ENCODE measurements at places on chromosomes 3 and 15.

GRCh38 chr3:37591116-37591781 is 270.4 kb upstream of the CTDSPL start:
- DNase-seq = no peak

DNA sequence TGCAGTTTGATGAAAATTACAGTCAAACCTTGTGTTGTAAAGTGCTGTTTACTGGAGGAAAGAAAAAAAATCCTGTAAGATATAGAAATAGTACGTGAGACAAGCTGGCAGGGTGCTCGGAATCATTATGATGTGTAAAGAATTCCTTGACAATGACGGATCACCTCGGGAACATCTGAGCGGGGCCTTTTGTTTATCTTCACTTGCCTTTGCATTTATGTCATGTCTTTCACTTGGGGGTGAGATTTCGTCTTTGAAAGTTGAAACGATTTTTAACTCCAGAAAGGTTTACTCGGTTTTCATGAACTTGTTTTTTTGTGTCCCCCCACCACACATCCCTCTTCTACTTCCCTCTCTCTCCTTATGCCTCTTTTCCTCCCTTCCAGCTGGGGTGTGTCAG is 128.3 kb upstream of the VEPH1 start:
- DNase-seq = no peak

DNA sequence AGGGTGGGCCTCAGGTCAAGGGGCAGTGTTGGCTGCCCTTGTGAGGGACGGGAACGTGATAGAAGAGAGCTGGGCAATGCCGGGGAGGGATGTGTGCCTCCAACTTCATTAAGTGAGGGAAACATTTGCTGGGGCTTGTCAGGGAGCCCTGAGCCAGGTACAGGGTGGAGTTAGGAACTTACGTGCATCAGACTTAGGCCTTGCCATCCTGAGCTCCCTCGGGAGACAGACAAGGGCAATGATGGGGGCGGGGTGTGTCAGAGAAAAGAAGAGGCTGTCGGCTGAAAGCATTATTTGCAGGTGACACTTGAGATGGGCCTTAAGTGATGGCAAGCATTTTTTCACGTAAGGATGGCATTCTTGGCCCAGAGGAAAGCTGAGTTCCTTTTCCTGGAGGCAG is 1.6 kb downstream of the FAM131A start:
- no peak for DNase-seq

GRCh38 chr3:196638861-196639482 is 522 bp upstream of the NRROS start:
- DNase-seq = no peak

- no peak for DNase-seq
Measured at GRCh38 chr3:69738859-69739203, 433 bp upstream of the MITF start.

- DNase-seq = no peak
Measured at GRCh38 chr3:193848547-193848946, 255.5 kb downstream of the OPA1 start.

- no peak for DNase-seq
Measured at GRCh38 chr3:173501931-173502489, 104.5 kb downstream of the NLGN1 start.

DNA sequence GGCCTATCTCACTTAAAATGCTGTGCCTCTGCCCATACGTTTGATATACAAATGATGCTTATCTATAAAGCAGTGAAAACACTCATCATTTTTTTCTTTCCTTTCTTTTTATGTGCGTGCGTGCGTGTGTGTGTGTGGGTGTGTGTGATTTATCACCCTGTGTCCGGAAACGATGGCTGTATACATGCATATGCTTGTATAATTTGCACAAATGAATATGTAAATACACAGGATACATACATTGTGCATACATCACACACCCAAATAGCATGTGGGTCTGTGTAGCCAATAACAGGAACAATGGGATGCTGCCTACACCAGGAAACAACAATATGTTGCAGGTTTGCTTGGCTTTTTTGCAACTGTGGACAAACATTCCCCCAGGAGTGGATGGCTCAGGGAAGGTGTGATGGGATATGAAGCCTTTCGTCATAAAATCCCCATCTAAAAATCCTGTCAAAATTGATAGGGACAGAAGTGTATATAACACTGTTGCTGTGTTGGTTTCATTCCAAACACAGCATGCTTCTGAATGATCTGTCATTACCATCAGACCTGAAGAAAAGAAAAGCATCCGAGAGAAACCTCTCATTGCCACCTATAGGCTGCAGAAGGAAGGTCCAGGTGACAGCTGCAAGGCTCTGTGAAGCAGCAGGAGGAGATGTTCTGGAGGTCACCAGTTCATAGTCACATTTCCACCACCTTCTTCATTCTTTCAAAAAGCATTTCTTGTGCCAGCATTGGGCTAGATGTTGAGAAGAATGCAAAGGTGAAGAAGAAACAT is 503.9 kb upstream of the NR2F2 start:
- DNase-seq = no peak

GRCh38 chr3:42674146-42674545 is 11.2 kb upstream of the KLHL40 start:
- no peak for DNase-seq

DNA sequence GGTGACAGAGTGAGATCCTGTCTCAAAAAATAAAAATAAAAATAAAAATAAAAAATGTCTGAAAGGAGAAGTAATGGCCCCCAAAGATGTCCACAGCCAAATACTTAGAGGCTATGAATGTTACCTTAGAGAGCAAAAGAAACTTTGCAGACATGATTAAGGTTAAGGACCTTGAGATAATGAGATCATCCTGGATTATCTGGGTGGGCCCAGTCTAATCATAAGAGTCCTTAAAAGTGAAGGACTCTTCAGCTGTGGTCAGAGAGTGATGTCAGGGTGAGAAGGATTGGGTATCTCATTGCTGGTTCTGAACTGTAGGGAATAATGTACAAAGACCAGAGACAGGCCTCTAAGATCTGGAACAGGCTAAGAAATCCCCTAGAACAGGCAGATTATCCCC is 84.9 kb upstream of the POU1F1 start:
- DNase-seq = no peak

DNA sequence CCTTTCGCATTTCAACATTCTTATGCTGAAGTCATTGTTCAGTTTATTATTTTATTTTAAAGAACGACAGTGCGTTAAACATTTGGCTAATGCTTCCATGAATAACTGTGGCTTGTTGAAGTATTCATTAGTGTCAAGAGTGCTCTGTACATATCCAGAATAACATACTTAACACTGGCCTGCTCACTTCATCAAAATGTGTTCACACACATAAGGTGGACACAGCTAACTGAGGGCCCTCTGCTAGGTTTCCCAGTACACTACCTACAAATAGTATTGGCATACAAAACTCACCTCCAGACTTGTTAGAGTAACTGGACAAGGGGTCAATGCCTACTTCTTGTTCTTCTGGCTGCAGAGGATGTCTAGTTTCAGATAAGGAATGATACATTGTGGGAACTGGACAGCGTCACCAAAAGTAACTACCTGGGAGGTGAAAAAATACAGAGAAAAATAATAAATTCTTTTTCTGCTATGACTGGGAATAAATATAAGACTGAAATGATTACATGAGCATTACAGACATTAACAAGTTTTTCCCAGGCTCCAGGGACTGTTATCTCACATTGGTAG is 234.2 kb downstream of the TBC1D5 start:
- no peak for DNase-seq

GRCh38 chr3:164004205-164004604 is 1074.1 kb downstream of the SI start:
- DNase-seq = no peak

GRCh38 chr3:140630366-140630765 is 47.5 kb upstream of the TRIM42 start:
- no peak for DNase-seq

DNA sequence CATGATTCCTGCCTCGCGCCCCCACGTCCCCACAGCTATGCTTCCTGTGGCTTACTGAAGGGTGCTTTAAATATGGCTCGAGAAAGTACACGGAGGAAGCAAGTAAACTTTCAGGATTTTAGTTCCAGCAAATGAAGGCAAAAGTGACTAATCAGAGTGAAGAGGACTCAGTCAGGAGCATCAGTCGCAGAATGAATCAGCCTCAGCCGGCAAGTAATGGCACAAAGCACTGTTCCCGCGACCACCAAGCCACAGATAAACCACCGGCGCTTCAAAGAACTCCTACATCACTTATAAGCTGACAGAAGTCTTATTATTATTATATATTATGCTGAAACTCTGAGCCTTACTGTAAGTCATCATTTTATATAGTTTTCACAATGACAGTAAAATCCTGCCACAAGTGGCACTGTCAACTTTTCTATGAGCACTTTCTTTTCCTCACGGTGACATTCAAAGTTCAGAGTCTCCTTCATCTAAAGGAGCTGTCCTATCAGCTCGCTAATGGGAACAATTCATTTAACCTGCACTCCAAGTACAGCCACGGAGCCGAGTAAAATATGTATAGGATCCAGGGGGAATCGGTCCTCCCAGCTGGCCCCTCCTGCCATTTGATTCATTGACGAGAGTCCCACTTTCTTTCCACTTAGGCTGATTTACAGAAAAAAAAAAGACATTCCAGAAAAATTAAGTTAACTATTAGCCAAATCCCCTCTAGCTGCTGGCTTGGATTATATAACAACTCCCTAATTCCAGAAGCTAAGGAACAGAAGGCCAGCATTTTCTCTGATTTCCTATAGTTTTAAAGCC is 217.0 kb upstream of the ICE2 start:
- DNase-seq = no peak

GRCh38 chr3:134647902-134648760 is 2.7 kb downstream of the KY start:
- no peak for DNase-seq

DNA sequence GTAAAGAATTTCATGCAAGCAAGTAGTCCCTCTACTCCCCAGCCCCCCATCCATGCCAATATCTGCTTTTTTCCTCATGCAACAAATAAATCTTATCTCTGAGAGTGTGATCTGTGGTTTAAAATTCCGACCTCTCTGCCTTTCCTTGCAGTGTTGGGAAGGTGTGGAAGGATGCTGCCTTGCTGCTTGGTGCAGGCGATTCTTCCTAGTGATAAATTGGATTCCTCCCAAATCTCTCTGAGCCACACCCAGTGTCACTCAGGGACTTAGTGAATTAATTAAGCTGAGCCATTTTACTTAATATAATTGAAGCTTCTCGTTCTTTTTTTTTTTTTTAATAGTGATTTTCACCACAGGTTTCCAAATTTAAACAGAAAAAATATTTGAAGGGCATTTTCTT is 3.4 kb downstream of the GAP43 start:
- no peak for DNase-seq

GRCh38 chr15:48433226-48433886 is 102.1 kb downstream of the DUT start:
- DNase-seq = no peak

- DNase-seq = no peak
Measured at GRCh38 chr15:50137893-50138292, 18.9 kb upstream of the ATP8B4 start.

- no peak for DNase-seq
Measured at GRCh38 chr15:52378746-52379394, 83.3 kb upstream of the MYO5C start.

GRCh38 chr15:35054380-35054779 is 30.7 kb downstream of the NANOGP8 start:
- no peak for DNase-seq
